ENCODE measurements at places on chromosomes 1 and 21.

DNA sequence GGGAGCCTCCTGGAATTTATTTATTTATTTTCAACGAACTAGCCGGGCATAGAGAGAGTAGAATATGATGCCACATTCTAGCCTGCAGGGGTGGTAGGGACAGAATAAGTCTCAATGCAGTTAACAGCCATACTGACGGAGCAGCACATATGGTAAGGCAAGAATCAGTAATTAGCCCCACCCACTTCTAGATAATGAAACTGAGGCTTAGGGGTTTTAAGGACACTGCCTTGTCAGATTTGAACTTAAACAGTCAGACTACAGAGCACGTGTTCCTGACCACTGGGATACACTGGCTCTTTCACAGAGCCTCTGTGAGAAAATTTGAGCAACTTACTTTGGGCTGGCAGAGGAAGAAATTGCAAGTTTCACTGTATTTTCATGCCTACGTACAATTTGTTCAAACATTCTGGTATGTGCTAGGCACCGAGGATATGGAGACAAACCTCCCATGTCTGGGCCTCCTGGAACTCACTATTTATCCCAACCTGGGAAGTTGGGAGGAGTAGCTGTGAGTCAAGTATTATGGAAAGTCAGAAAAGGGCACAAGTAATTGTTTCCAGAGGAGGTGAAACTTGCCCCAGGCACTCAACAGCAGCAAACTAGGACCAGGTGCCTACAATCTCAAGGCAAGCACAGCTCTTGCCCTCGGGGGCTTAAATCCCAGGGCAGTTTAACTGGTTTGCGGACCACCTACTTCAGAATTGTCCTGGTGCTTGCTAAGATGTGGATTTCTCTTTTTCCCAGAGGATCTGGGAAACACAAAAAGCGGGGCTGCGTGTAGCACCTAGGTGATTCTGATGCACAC is 1.6 kb upstream of the CLIC4 start:
- DNase-seq, result no peak

GRCh38 chr1:91557039-91557690 is 56.5 kb downstream of the CDC7 start:
- DNase-seq, result no peak

DNA sequence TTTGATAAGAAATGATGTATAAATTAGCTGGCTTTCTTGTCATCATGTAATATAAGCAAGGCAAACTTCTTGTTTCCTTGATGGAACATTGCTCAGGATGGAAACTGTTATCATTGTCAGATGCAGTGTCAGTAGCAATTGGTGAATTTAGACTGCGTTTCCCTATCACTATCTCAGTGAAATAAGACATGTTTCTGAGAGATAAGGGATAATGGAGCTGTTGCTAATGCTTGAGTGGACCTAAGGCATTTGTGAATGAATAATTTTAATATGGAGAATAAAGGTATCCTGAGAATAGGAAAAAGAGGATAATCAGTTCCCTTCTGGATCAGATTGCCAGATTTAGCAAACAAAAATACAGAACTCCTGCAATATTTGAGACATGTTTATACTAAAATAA is 160.9 kb downstream of the HLX start:
- DNase-seq, result no peak

GRCh38 chr1:111030590-111030989 is 66.9 kb upstream of the LRIF1 start:
- DNase-seq, result peak; percentile 75

DNA sequence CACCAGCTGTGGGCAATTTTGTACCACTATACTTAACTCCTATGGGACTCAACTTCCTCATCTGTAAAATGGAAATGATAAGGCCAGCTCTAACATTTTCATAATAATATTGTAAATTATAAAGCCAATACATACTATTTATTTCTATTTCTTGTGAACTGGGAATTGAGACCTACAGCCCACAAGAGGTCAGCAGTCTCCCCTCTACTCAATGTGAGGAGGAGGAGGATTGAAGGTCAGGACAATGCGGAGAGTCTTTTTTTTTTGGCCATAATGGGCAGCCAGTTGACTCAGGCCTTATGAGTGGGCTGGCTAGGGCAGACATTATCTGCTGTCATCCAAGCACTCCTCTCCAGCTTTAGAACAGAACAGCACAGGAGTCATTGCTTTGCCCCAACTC is 90.5 kb downstream of the NUF2 start:
- no peak for DNase-seq

Data from activated CD4-positive, alpha-beta T cell treated with anti-CD3 and anti-CD28 coated beads, Interleukin-10, Interleukin-2, amounts not matched to agents 100 ng/mL and 50 ng/mL, durations not matched to agents 16 hours and 8 hours (primary cell).